ENCODE measurements at places on chromosomes 7 and 10.

DNA sequence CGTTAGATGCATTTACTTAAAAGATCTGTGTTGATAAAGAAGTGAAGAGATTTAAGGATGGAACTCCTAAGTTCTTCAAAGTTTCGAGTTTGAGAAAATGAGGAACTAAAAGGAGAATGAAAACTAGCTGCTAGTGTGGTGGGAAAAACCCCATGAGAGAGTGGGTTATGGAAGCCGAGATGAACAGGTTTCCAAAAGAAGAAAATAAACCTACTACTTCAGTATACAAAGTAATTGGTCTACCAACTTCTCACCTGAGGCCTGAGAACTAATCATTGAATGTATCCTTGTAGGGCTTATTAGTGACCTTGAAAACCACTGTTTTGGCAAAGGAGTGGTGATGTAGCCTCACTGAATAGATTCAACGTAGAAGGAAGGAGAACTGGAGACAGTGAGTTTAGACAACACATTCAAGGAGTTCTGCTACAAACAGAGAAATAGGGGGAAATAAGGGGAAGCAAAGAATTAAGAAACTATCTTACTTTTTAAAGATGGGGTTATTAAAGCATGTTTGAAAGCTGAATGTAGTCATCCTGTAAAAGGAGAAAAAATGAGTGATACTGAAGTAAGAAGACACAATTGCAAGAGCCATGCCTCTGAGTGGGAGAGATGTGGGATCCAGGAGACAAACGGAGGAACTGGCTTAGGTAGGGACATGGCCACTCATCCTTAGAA is 50.8 kb downstream of the CH25H start:
- no peak for DNase-seq

DNA sequence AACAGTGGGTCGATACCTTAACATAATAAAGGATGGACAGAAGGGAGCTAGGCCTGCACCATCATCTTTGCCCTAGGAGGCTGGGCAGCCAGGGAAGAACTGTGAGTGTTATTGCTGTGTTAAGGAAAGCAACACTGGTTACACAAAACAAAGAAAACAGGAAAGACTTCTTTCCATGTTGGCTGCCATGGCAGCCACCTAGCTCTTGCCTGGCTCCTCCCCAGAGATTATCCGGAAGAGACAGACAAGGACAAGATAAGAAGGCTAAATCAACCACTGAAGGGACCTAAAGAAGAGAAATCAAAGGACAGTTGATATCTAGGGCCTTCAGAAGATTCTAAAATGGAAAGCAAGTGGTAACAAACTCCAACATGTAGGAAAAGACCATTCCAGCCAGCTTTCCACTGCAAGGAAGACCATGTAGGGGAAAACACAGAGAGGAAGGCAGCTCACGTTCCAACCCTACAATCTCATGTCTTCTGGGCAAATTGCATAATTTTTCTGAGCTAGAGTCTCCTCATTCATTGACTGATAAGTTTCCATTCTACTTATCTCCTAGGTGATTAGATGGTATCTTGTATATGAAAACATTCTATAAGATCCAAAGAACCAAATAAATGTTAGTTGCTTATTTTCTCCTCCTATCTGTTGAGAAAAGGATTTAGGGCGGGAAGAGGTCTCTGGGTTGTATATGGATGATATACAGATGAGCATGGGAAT is 51.2 kb downstream of the SP8 start:
- DNase-seq: no peak

- DNase-seq: no peak
Measured at GRCh38 chr10:98463976-98464754, 17.4 kb upstream of the HPS1 start.

DNA sequence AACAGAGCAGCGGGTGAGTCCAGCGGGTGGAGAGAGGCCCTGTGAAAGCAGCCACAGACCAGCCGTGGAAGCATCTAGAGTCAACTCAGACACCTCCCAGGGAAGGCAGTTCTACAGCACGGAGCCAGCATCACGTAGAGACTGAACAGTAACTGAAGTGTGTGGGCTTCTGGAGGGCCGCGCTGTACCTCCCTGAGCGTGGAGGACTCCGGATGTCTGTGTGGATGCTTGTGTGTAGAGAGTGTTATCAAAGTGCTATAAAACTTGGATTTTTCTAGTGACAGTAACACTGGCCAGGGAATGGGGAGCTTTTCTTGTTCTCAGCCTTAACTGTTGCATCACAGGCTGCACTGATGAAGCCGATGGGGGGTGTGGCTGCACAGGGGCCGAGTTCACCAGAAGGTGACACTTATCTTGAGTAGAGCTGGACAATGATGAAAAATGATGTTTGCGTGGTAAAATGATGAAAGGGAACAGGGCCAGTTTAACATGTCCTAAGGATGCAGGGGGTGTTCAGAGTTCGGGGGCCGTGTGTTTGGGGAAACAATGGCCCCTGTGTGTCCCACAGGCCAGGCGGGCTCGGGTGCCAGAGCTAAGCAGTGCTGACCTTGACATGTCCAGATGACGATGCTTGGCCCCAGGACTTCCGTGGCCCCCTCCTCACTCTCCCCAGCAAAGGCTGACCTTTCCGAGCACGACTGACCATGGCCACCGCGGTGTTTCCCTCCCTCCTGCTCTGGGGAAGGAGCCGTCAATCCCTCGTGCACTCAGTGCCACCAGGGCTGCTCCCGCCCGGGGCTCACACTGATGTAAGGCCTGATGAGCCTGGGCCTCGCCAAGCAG is 21.9 kb downstream of the MNX1 start:
- no peak for DNase-seq

GRCh38 chr10:5151076-5151475 is 33.9 kb downstream of the AKR1C8 start:
- DNase-seq: no peak

GRCh38 chr7:139640681-139641080 is 117.2 kb downstream of the CLEC2L start:
- no peak for DNase-seq

DNA sequence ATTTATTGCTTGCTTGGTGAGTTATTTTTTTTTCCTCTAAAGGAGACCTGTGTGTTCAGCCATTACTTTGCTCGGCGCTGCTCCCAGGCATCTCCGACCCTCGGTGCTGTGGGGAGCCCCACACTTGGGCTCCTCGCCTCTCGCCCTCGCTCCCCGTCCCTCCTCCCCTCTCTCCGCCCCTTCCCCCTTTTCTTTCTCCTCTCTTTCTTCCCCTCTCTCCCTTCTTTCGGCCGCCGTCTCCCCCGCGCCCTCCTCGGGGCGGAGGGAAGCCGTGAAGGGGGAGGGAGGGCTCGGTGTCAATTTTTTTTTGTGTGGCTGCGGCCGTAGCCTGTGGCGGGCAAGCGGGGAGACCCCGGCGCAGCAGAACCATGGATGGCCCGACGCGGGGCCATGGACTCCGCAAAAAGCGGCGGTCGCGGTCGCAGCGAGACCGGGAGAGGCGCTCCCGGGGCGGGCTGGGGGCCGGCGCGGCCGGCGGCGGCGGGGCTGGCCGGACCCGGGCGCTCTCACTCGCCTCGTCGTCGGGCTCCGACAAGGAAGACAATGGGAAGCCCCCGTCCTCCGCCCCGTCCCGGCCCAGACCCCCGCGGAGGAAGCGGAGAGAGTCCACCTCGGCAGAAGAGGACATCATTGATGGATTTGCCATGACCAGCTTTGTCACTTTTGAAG is 1.1 kb downstream of the AUTS2 start:
- no peak for DNase-seq

GRCh38 chr10:117204316-117204715 is 7.0 kb downstream of the KCNK18 start:
- no peak for DNase-seq

DNA sequence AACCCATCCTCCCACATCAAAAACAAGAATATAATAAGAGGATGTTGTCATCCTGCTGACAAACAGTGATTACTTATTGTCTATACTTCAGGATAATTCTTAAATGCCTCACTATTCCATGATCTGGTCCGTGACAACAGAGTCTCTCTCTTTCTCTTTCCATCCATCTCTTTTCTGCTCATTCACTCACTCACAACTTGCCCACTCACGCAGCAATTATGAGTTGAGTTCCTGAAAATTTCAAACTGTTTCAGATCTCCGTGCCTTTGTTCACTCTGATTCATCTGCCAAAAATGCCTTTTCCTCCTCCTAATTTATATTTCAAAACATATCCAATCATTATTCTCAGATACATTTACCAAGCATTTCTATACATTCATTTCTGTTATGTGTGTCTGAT is 1.4 kb downstream of the OR6B1 start:
- DNase-seq: no peak

- DNase-seq: no peak
Measured at GRCh38 chr10:51544933-51545332, 154.5 kb downstream of the CSTF2T start.

- no peak for DNase-seq
Measured at GRCh38 chr7:49001610-49002033, 77.3 kb downstream of the CDC14C start.

- DNase-seq: no peak
Measured at GRCh38 chr7:101916876-101917275, 99.5 kb downstream of the CUX1 start.

DNA sequence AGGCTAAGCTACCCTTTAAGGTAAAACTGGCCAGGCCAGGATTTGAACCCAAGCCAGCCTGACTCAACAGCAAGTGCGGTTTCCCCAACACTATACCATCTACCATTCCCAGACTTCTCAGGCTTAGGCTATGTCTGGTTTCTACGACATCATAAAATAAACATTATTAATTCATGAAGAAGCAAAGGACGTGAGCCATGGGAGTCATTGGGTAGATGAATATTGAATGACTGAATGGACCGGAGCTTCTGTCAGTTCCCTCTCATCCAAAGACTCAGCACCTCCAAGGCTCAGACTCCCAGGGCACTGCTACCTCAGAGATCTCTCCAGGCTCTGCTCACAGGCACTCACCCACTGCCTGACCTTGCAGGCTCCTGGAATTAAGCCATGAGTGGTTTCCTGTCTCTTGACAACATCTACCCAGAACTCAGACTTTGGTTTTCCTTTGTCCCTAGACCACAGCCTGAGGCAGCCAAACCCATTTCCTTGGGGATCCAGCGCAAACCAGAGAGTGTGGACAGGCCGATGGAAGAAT is 64.6 kb upstream of the STEAP1B start:
- DNase-seq: no peak

- peak; percentile 74 for DNase-seq
Measured at GRCh38 chr10:29691564-29692072, 56.8 kb upstream of the SVIL start.

All from muscle of arm (tissue), 14 donors.